ENCODE measurements at places on chromosomes 5 and 9.

GRCh38 chr5:139707445-139708003 lies 59.4 kb downstream of the CXXC5 start:
- no peak for DNase-seq

GRCh38 chr5:151086905-151087360 lies 6.1 kb upstream of the TNIP1 start:
- DNase-seq: peak; percentile 38

GRCh38 chr5:66174338-66174737 lies 30.2 kb downstream of the SREK1 start:
- no peak for DNase-seq

- DNase-seq: no peak
Measured at GRCh38 chr5:15594977-15595568, 95.1 kb downstream of the FBXL7 start.

GRCh38 chr5:52269859-52270258 lies 517.9 kb upstream of the ITGA1 start:
- no peak for DNase-seq

- peak; percentile 6 for DNase-seq
Measured at GRCh38 chr9:105842023-105842644, 147.8 kb downstream of the TMEM38B start.

DNA sequence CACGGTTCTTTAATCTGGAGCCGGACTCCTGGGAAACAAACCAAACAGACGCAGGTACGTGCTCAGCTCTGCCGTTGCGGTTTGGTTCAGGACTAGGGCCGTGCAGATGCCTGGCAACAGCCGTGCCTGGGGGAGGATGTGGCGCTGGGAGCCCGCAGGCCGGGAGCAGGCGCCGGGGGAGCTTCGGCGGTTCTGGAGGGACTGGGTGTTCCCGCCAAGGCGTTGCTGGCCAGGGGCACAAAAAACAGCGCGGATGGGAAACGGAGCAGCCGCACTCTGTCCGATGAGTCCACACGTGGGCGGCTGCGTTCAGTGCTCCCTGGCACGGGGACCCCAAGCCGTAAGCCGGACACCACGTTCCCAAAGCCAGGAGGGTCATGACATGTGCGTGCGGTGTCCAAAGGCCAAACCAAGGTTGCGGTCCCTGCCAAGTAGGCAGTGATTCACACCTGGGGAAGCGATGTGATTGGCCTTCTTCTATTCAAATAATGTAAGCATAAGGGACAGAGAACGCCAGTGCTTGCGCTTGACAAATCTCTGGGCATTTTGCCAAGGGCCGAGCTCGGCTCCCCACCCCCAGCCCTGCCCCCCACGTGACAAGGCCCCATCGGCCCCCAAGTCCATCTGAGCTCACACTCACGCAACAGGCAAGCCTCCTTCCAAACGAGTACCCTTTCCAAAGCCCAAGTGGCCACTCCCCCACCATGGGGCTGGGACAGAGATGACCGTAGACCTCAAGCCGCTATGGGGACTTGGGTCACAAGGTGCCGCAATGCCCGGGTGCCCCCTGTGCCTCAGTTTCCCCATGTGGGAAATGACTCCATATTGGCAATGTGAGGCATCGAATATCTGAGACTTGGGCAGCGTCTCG lies 49.7 kb upstream of the NKD2 start:
- no peak for DNase-seq

GRCh38 chr5:134459010-134459403 lies 47.3 kb upstream of the CDKN2AIPNL start:
- no peak for DNase-seq

DNA sequence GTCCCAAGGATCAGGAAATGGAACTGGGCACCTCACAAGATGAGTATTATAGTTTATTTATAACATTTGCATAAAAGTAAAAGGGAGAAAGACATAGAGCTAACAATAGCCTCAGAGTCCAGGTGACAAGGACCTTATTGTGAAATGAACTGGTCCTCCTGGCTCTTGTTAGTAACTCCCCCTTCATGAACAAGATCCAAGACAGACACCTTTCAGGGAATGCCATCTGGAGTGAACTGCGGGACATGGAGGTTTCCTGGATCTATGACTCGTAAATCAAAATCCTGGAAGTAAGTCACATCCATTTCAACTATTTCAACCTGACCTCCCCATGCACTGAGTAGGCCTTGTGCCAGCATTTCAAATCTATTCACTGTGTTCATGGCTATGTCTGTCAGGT lies 129.5 kb upstream of the GAS1 start:
- DNase-seq: no peak

DNA sequence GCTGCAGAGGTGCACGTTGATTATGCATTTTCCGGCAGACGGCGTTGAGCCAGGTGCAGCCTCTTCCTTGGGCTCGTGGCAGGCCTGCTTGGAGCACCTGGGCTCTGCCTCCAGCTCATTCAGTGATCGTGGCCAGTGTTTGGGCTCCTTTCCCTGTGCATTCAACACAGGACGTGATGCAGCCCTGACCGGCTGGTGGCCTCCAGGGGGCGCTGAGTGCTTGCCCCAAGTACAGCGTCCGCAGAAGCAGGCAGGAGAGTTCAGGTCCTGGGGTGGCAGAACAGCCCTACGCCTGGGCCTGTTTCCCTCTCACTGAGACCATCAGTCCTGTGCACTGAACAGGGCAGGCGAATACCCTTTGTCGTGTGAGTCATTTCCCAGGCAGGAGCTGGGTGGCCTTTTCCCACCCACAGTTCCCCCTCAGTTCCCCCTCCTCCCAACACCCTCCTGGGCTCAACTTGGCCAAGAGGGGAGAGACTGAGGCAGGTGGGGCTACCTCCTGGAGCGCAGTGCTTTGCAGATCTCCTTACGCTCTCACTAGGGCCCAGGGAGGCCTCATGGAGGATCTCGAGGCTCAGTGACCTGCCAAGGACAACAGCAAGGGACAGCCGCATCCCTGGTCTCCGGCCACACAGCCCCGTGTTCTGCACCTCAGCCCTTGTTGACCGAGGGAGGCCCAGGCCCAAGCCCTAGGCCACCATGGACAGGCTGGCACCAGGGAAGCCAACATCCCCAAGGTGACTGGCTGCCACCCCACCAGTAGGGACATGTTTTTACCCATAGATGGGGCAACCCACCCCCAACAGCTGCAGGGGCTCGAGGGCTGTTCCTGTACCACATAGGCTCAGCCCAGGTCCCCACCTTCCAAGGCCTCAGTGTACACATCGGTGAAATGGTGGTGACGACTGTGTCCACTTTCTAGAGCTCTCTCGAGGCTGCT lies 52.9 kb downstream of the LRSAM1 start:
- peak; percentile 70 for DNase-seq

GRCh38 chr5:72294473-72294872 lies 25.6 kb downstream of the MRPS27 start:
- no peak for DNase-seq

GRCh38 chr5:10761933-10762775 lies 1.1 kb upstream of the DAP start:
- no peak for DNase-seq

GRCh38 chr9:136857581-136858412 lies 5.7 kb downstream of the MAMDC4 start:
- no peak for DNase-seq

DNA sequence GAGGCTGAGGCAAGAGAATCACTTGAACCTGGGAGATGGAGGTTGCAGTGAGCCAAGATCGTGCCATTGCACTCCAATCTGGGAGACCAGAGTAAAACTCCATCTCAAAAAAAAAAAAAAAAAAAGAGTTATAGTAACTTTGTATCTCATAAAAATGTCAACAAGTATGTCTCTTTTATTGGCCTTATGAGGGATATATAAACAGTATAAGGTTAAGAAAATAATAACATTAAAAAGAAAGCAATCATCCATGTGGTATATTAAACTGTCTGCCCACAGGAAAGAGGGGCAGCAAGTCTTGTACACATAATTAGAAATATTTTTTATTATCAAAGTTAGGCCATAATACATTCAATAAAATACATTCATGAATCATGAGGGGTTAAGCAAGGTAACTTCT lies 259.4 kb upstream of the KLF9 start:
- DNase-seq: no peak

GRCh38 chr9:1490341-1491232 lies 440.4 kb downstream of the DMRT2 start:
- no peak for DNase-seq

DNA sequence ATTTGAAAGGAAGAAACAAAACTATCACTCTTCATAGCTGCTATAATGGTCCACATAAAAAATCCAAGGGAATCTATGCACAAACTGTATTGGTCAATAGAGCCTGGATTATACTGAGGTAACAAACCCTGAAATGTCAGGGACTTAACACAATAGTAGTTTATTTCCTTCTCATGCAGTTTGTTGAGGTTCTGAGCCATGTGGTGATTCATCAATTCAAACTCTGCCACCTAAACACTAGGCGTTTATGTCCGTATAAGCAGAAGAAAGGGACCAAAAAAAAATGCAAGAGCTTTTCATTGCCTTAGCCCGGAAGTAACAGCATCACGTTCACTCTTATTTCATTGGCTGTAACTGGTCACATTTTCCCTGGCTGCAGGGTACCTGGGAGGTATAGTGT lies 464.7 kb downstream of the ZSWIM6 start:
- no peak for DNase-seq

DNA sequence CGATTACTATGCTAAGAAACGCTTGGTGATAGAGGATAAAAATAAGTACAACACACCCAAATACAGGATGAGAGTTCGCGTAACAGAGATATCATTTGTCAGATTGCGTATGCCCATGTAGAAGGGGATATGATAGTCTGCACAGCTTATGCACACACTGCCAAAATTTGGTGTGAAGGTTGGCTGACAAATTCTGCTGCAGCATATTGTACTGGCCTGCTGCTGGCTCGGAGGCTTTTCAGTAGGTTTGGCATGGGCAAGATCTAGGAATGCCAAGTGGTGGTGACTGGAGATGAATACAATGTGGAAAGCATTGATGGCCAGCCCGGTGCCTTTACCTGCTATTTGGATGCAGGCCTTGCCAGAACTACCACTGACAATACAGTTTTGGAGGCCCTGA lies 208.4 kb downstream of the PDZD2 start:
- no peak for DNase-seq

GRCh38 chr9:126703866-126704156 lies 90.1 kb downstream of the LMX1B start:
- DNase-seq: no peak

DNA sequence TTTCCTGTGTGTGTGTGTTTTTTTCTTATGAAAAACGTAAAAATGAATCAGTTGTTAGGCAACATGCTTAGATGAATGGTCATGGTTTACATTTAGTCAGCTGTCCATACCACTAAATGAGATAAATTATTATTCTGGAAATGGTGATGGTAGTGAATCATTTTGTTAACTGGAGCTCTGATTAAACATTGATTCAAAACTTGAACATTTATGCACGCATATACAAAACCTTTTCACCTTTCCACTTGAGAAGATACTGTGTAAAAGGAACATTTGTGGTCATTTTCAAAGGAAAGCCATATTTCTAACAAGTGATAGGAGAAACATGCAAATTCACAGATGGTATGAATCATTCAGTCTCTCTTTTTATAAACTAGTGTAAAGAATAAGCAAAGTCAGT lies 162.0 kb downstream of the SLC25A46 start:
- DNase-seq: no peak

- no peak for DNase-seq
Measured at GRCh38 chr9:106577121-106577520, 285.8 kb upstream of the ZNF462 start.

DNA sequence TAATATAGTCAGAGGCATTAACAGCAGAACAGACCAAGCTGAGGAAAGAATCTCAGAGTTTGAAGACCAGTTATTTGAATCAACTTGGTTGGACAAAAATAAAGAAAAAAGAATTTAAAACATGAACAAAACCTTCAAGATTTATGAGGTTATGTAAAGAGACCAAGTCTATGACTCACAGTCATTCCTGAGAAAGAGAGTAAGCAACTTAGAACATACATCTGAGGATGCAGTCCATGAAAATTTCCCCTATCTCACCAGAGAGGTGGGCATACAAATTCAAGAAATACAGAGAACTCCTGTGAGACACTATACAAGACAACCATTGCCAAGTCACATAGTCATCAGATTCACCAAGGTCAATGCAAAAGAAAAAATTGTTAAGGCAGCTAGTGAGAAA lies 17.4 kb upstream of the C9orf72 start:
- no peak for DNase-seq

Data from stimulated activated CD8-positive, alpha-beta memory T cell treated with anti-CD3 and anti-CD28 coated beads, Interleukin-12 subunit alpha, Interleukin-12 subunit beta, amount 100 ng/mL, for 1 hour (primary cell).